Thoracic aorta (tissue), 2 donors: ENCODE measurements at places on chromosomes 3 and 15. TPM values are rescaled to one million over a fixed set of nuclear protein-coding genes. Genes with fewer than 3 reads are reported as not detected.

- DNase-seq: no peak
Observed at GRCh38 chr15:32735989-32736700, 18.3 kb downstream of the GREM1 start.

- DNase-seq: no peak
Observed at GRCh38 chr3:16404349-16404895, 109.1 kb downstream of the RFTN1 start.

GRCh38 chr3:110859336-110859735 is 212.3 kb upstream of the NECTIN3 start:
- no peak for DNase-seq

The TM4SF4 gene
- not detected for total RNA-seq

The CAPN3 gene
- total RNA-seq: 19.8 TPM

The KCNMB2 gene
- total RNA-seq: not detected
